ENCODE measurements at places on chromosomes 6 and 20.

DNA sequence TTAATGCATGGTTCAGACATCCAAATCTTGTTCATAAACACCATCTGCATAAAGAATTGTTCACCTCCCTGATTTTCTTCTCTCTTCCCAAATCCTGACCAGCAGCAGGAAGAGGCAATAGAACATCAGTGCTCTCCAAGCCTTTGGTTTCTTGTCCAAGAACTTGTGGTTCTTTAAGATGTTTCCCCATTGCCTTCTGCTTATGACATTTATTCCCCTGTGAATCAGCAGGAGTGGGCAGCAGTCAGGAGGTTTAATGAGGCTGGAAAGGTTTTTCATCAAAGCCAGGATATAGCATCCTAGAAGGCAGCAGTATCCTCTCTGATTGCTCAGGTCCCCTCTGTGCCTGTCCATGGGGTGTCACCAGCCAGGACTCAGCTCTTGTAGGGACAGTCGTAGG is 5.3 kb downstream of the HDDC2 start:
- DNase-seq: no peak

DNA sequence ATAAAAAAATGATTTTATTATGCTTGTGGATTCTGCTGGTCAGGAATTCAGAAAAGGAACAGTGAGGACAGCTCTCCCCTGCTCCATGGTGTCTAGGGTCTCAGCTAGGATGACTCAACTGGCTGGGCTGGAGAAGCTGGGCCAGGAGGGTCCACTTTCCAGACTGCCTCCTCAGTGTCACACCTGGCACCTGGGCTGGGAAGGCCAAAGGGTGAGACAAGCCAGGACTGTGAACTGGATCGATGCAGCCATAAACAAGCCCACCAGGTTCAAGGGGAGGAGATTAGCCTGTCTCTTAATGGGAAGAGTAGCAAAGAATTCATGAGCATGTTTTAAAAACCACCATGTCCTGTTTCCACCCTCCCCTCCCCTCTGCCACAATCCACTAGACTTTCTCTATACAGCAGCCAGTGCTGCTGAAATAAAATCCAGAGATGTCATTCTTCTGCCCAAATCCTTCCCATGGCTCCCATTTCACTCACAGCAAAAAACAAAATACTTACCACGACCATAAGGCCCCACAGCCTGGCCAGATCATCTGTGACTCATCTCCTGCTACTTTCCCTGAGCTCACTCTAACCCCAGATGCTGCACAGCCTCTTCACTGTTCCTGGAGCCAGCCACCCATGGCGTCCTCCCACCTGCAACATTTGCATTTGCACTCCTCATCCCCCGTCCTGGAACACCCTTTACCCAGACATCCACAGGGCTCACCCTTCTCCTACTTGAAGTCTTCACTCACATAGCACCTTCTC is 13.8 kb downstream of the SPTLC3 start:
- peak; percentile 78 for DNase-seq

GRCh38 chr6:150212778-150213177 is 69.9 kb downstream of the PPP1R14C start:
- peak; percentile 57 for DNase-seq

GRCh38 chr6:5067305-5067704 is 17.8 kb upstream of the PPP1R3G start:
- DNase-seq: no peak

- peak; percentile 60 for DNase-seq
Observed at GRCh38 chr6:72622094-72622940, 453 bp downstream of the KCNQ5 start.

- peak; percentile 45 for DNase-seq
Observed at GRCh38 chr20:46699651-46700359, 9.6 kb upstream of the SLC2A10 start.

DNA sequence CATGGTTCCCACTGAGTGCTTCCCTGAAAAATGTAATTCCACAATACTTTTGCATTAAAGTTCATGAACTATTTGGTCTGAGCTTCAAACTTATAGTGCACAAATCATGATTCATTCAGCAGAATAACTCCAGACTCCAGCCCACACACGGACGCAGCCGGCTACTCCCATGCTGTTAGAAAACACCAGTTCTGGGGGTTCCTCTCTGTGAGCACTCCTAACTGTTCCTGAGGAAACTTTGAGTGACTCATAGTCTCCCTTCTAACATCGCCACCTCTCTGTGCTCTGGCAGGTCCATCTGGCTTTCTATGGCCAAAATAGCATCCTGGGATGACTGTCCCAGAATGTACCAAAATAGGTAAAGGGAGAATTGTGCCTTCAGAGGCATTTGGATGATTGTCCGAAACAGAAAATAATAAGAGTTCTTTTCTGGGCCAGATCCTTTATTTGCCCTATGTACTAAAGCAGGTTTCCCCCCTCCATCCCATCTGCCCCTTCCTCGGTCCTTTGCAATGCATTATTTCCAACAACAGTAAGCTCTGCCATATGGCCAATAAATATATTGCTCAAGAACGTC is 32.3 kb upstream of the LY86 start:
- DNase-seq: peak; percentile 43

DNA sequence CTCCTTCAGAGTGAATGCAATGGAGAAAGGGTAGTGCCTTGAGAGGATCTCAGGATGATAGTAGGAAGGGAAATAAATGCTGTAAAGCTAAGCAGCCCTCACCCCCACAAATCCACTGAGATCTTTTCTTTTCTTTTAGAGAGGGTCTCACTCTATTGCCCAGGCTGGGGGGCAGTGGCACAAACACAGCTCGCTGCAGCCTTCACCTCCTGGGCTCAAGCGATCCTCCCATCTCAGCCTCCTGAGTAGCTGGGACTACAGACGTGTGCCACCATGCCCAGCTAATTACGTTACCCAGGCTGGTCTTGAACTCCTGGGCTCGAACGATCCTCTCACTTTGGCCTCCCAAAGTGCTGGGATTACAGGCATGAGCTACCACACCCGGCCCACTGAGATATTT is 16.0 kb upstream of the AVP start:
- DNase-seq: no peak

GRCh38 chr6:89970072-89970471 is 75.8 kb downstream of the GJA10 start:
- DNase-seq: no peak

DNA sequence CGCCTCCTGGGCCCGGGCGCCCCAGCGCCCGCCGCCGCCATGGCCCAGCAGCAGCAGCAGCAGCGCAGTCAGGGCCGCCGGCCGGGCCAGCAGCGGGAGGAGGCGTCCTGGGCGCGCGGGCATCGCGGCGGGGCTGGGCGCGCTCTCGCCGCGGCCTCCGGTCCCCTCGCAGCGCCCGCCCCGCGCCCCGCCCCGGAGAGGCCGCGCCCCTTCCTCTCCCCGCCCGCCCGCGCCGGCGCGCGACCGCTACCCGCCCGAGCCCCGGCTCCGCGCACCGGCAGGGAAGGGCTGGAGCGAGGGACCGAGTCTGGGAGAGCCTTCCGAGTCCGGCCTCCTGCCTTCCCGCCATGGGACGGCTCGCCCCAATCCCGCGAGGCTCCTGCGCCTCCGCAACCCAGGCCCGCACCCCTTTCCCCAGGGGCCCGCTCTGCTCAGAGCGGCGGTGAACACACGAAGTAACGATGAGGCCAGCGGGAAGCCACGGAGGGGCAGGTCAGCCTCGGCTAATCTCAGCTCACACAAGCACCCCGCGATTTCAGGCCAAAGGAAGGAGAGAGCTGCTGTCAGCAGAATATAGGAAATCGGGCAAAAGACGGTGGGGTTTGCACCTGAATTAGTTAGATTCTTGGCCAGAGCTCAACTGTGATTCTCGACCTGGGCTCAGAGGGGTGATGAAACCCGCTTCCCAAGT is at the start of gene TXNDC5:
TXNDC5 (minus strand) TSS at position 135 of the 691 bp plus-strand sequence; CDS start at position 123, 12 bp downstream.
- peak; percentile 79 for DNase-seq

All from fibroblast of skin of right biceps (primary cell).